Transverse colon (tissue), 4 donors: ENCODE measurements at places on chromosomes 7 and 10.

DNA sequence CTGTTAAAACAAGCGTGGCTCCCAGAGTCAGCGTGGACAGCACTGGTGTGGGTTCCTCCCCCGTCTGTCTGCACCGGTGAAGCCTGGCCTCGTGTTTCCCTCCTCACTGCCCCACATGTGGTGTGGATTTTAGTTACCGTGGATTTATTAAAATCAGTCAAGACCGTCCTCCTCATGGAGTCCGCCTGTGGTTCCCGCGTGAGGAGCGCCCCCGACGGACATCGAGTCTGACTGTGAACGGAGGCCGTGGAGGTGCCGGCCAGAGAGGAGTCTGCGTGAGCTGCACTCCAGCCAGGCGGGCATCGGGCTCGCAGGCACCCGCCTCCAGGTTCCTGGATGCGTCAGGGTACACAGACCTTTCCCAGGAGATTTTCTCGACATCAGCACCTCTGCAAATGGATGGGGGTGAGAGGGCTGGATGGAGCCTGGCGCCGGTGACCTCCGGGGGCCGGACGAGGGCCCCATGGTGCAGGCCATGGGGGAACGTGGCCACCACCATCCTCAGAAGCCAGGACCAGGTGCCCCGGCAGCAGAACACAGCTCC is 26.3 kb upstream of the UTF1 start:
- DNase-seq = no peak

- DNase-seq = peak; percentile 19
Observed at GRCh38 chr10:31134311-31134952, 102.8 kb upstream of the ZNF438 start.

DNA sequence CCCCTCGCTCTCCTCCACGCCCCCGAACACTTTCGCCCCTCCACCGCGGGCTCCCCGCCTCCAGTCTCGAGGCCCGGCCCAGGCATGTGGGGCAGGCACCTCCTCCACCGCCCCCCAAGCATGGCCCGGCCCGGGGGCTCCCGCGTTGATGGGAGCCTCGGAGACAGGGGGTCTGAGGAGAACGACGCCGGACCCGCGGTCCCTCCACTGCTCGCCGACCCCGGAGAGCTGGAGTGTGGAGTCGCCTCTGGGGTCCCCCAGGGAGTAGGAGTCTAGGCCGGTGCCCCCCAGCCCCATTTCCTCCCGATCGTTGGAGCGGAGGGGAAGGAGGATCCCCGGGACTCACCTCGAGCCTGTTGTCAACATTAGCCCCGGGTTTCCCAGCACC is 206 bp downstream of the UPF2 start:
- DNase-seq = peak; percentile 53

GRCh38 chr10:10198363-10198762 is 819.3 kb upstream of the CELF2 start:
- DNase-seq = no peak

DNA sequence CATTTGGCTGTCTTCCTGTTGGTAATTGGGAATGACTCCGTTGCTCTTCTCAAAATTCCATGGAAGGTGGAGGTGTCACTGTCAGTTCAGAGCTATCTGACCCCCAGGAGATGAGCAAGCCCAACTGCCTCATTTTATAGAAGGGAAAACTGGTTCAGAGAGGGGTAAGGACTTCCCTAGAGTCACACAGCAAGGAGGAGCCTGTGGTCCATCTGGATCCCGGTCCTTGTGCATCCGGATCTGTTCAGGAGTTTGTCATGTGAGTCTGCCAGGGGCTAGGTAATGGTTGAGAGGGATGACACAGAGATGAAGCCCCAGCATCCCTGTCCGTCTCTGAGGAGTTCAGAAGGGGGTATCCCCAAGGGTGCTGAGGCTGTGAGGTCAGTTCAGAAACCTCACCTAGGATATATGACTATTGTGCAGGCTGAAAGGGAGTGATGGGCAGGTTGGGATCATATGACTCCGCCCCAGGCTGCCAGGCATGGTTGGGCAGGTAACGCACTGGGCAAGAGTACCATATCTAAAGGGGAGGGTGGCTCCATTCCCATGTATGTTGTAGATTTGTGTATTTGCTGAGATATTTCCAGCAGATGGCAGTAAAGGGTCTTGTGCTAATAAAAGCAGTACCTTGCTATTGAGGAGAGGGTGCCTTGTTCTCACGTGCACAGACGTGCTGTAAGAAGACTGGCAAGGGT is 16.0 kb upstream of the SLC29A3 start:
- DNase-seq = no peak

DNA sequence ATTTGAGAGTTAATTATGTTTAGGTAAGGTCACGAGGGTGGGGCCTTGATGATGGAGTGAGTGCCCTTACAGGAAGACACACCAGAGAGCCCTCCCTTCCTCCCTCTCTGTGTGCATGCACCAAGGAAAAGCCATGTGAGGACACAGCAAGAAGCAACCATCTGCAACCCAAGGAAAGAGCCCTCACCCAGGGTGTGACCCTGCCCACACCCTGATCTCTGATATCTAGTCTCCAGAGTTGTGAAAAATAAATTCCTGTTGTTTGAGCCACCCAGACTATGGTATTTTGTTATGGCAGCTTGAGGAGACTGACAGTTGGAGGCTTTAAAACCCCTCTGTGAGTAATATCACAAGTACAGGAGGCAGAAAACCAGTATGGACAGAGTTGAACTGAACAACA is 15.0 kb upstream of the MCM10 start:
- no peak for DNase-seq

- peak; percentile 8 for DNase-seq
Observed at GRCh38 chr7:23467806-23468525, 2.3 kb downstream of the IGF2BP3 start.

- no peak for DNase-seq
Observed at GRCh38 chr10:124792998-124793352, 1.3 kb upstream of the EEF1AKMT2 start.

- no peak for DNase-seq
Observed at GRCh38 chr7:136912339-136912738, 43.9 kb downstream of the CHRM2 start.

DNA sequence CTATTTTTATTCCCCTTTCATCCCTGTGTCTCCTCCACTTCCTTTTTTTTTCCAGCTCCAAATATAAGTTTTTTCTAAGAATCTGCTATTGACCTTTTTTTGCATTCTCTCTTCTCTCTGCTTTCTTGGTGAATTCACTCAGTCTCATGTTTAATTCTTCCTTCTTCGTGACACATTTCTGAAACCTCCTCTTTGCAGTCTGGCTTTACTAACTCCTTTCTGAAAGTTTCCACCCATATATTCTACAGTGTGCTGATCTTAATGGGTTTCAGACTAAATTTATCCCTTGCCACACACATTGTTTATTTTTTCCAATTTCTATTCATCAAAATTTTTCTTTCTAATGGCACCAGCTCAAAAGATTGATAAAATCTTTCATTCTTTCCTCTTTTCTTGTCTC is 47.8 kb upstream of the CALD1 start:
- no peak for DNase-seq

DNA sequence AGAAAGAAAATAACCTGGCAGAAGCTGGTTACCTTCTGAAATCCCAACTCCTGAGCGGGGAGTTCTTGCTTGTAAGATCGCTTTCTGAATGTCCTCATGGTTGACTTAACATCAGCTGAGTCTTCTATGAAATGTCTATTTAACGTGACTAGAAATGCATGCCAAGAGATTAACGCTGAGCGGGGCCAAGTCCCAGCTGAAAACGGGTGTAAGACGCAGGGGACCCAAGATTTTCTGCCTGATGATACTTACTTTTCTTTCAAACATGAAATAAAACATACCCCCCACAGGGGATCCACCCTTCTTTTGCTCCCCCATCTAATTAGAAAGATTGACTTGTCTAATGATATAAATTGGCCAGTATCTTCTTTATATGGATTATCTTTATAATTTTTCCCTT is 14.9 kb downstream of the OR9A2 start:
- no peak for DNase-seq

DNA sequence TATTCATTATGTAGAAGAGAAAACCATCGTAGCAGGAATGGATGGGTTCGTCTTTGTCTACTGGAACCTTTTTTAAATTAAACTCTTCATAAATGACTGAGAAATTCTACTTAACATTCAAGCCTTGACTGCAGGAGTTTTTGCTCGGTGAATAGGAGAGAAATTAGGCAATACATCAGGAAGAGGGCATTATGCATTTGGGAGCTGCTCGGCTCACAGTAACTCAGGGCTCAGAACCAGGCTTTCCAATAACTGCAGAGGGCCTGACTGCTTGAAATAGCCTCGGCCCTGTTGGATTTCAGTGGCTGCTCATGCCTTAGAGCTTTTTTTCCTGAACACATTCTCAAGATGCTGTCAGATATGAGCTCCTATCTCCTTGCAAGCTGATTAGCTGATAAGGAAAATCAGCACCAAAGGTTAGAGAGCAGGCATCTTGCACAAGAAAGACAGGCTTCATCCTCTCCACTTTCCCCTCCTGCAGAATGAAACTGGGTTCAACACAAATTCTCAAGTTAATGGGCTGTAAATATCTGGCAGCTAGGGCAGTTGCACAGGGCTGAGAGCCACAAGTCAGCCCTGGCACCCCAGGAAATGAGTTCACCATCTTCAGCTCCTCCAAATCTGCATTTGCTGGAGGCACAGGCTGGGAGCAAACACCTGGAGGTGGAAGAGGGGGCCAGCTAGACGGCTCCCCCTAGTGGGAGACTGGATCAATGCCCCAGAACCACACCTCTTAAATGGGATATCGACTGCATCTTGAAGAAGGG is 24.3 kb downstream of the TECTB start:
- peak; percentile 39 for DNase-seq

DNA sequence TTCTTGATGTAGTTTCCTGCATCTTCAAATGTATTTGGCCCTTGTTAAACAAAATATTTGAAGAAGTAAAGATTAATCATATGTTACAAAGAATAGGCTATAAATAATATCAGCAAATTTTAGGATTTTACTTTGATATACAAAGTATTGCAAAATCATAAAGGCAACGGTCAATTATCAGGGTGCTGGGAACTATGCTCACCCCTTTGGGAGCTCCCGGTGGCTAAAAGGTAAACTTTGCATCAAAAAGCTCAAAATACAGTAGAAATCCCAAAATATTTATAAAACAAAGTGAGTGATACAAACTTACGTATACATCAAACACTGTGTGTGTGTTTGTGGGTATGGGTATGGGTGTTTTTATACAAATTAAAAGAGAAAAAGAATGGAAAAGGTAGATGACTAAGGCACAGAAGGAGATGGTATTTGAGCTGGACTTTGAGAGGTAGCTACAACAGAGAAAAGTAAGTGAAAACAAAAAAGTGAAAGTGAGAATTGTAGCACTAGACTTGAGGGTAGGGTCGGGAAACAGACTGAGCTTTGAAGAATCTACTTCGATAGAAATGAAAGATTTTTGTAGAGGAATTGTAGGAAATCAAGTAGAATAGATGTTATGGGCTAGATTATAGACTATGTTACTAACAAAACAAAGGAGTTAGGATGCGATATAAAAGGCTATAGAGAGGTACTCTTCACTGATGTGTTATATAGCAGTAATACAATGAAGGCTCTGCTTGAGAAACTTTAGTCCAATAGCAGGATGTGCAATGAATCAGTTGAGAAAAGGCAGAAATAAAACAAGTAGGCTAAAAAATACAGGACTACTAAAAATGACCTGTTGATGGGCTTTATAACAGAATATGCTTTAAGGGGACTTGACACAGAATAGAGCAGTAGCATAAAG is 52.8 kb downstream of the GNAT3 start:
- no peak for DNase-seq

DNA sequence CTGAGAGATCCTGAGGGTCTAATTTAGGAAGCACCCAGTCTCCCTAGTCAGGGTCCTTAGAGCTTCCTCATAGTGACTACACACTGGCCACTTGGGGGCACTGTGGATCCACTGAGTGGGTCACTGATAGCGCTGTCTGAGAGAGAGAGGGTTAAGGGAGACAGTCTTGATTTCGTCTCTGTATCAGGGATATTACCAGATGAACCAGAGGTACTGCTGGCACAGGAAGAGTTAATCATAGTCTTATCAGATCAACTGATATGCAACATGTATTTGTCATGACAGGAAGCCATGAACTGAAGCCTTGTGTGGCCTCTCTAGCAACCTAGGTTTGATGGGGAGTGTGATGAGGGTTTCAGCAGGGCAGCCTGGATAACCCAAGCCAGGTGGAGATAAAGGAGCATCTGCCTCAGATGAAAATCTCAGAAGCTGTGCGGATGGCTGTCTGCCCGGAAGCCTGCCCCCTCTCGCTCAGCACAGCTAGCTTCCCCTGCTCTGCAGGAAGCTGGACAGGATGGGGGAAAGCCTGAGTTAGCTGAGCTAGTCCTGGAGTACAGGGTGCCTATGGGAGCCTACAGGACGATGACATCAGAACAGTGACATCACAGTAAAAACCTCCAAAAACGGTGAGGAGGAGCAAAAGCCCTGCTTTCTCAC is 214.0 kb upstream of the PRSS1 start:
- DNase-seq = peak; percentile 65

DNA sequence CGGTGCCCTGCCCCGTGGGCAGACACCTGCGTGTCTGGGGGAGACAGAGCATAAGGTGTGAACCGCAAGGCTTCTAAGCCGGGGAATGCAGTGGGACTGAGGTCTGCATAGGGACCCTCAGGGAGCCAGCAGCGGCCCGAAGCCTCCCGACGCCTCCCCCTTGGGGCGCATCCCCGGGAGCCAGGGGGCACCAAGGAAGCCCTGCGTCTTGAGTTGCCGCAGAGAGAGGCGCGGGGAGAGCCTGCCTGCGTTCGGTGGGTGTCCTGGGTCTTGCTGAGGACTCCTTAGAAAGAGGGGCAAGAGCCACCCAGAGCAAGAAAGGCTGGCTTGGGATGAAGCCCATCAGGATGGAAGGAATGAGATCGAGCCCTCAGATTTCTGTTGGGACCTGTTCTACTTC is 18.2 kb upstream of the UNCX start:
- DNase-seq = no peak

GRCh38 chr10:126080879-126081411 is 184.6 kb downstream of the FANK1 start:
- no peak for DNase-seq

GRCh38 chr10:101452593-101452992 is 98.6 kb downstream of the BTRC start:
- DNase-seq = no peak

DNA sequence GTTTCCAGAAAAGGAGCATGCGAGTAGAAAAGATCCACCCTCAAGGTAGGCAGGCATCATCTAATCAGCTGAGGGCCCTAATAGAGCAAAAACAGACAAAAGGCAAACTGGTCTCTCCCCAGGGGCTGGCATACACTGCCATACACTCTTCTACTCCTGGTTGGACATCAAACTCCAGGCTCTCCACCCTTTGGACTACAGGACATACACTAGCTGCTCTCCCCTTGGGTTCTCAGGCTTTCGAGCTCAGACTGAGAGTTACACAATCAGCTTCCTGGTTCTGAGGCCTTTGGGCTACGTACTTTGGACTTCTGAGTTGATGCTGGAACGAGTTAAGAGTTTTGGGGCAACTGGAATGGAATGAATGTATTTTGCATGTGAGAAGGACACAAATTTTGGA is 50.9 kb upstream of the TM9SF3 start:
- DNase-seq = no peak
